ENCODE measurements at places on chromosomes 5 and 9.

GRCh38 chr5:135433681-135434426 lies 13.3 kb downstream of the DCANP1 start:
- DNase-seq = no peak

DNA sequence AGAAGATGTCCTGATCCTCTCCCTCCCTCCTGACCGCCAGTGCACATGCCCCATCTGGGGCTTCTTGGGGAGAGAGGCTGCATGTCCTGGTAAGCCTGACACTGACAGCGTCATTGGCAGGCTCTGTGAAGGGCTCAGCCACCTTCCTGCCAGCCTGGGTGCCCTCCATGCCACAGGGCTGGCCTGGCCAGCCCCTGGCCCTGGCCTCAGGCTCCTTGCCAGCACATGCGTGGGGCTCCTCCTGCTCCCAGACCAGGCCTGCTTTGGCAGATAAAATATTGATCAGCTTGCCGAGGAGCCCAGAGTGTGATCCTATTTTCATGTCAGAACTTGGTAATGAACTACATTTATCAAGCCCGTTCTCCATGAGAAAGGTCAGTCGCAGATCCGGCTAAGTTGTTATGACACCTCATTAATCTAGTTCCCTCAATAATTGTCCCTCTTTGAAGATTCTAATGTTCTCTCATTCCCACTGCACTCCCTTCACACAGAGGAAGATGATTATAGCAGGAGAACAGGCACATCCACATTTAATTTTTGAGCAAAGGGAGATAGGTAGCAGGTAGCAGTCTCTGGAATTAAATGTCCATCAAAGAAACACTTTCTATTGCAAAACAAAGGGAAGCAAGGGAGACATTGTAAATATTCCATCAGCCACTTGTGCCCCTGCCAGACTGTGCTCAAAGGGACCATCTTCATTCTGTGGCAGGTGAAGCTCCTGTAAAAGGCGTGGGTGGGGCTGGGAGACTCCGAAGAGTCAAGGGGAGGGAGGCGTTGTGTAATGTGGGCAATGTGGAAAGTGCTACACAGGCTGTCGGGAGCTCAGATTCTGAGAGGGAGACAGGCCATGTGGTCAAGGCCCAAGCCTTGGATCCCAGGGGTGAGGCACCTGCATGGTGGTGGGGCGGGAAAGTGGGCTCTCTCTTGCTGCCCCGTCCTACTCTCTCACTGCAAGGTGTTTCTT lies 272.0 kb downstream of the HSPA4 start:
- no peak for DNase-seq

GRCh38 chr9:101736717-101737116 lies 1.7 kb downstream of the GRIN3A start:
- no peak for DNase-seq

DNA sequence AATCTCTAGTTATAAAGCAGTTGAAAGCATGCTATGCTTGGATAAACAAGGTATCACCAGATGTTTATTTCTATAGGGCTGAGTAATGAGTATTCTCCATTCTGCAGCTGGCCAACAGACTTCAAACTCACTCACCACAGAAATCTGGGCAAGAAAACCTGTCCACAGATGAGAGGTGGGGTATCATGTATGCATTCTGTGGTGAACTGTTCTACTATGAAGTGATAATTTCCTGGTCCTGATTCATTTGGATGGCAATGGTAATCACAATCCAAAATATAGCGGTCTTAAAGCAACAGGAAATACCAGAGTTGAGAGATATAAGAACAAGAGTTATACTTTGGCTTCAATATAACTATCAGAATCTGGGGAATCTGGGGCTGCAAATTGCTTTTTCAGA lies 65.9 kb upstream of the EFNA5 start:
- no peak for DNase-seq

- DNase-seq = no peak
Measured at GRCh38 chr5:178371362-178372111, 138.9 kb upstream of the PHYKPL start.

DNA sequence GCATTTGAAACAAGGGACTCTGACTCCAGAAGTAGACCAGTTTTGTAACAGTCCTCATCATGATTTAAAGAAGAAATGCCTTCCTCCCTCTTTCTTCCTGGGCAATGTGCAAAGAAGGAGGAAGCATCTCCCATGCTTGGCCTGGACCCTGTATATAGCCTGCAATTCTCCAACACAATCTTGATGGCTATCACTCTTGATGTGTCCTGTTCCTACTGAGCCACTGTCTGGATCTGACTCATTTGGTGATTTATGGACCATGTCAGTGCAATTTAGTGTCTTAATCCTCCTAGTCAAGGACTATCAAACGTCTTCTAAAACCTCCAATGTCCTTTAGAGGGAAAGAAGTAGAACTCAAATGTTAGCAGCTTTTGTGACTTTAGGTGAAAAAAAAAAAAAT lies 697.3 kb downstream of the TLR4 start:
- no peak for DNase-seq

GRCh38 chr9:12798066-12798770 lies 23.4 kb downstream of the LURAP1L start:
- no peak for DNase-seq

- DNase-seq = no peak
Measured at GRCh38 chr5:36177715-36178523, 26.0 kb downstream of the SKP2 start.

DNA sequence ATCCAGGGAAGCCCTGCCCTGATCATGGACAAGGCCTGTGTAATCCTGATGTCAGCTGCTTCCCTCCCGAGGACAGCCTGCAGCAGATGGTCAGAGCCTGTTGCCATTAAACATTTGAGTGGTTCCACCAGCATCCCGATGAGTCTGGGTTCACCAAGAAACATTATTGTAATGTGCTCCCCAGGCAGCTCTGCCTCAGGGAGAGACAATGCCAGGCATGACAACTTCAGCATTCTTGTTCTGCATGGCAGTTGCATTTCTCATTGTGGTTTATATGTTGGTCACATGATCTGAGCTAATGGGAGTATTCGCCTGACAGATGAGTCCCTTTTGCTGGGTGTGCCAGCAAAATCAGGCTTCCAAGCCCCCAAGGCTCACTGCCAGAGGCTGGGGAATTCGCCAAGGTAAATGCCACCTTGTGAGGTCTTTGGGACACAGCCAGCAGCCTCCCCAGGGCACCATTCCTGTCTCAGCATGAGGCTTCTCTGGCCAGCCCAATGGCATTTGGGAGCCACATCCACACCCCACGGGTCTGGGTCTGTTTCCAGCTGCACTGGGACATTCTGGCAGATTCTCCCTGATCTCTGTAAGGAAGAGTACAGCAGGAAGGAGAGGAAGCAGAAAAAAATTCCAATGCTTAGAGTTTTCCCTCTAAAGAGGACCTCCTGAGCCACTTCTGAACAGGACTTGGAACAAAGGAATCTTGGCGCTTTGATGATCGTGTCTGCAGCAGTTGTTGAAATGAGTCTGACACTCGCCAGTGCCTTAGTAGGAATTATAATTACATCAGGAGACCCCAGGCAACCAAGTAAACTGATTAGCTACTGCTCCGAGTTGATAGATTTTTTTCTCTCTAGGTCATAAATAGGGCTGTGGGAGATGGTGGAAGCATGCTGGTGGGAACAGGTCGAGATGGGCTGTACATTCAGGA lies 18.7 kb downstream of the KCNIP1 start:
- no peak for DNase-seq

DNA sequence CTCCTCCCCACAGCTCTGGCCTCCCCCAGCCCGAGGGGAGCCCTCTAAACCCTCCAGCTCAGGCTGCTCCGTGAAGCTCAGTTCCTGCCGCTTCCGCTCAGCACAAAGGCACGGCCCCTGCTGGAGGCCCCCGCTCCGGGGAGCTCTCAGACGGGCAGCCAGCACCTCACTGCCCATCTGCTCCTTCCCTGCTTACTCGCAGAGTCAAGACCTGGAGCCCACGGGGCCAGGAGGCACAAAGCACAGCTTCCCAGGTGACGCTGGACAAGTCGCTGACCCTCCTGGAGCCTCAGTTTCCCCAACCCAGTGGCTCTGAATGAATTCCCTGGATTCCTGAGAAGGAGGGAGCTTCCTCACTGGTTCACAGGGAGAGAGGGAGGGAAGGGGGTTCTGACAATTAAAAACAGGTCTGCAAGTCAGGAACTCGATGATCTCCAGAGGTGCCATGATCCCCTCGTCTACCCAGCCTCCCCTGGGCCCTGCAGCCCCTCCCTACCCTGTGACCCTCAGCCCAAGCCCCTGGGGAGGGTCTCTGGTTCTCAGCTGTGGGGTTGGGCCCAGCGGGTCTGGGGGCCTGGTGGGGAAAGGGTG lies 36.2 kb downstream of the VAV2 start:
- DNase-seq = peak; percentile 64

DNA sequence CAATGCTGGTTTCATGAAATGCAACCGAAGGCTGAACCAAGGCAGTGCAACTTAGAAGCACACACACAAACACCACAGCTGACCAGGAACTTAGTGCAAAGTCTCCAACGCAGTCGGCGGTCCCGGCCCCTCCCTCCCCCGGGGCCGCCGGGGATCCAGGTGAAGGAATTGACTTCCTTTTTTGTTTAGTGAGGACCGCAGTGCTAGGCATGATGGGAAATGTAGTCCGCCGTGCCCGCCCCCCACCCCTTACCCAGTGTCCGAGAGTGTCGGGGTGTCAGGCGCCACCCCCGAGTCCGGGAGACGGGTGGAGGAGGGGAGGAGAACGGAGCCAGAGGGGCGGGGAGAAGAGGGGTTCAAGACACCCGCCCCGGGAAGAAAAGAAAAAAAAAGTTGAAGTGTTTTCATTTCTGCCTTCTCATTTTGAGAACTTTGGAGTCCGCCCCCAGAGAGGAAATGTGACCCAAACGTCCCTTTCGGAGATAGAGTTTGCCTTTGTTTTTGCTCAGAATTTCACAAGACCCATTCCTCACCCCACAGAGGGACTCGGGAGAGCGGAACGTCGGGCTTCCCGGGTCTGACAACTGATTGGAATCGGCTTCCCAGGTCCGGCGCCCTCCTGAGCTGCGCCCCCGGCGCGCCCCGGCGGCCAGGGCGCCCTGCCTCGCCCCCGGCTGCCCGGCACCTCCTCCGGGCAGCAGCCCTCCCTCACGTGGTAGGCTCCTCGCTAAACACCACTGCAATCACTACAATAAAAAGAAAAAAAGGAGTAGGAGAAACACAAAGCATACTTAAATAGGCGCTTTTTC lies 2.0 kb downstream of the IER5L start:
- peak; percentile 76 for DNase-seq

DNA sequence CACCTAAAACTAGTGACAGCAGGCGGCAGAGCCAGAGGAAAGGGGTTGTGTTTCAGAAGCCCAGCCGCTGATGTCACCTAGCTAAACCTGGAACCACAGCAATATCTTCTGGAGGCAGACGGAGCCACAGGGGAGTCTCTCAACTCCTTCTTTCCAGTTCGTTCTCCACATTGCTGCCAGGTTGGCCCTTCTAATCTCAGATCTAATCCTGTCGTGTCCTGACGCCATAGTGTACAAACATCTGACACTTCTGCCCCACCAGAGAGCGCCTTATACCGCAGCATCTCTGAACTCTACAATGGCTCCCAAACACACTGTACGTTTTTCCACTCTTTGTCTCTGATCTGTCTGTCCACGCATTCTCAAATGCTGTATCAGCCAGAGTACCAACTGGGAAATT lies 240.0 kb downstream of the SMARCA2 start:
- no peak for DNase-seq

- no peak for DNase-seq
Measured at GRCh38 chr9:113609562-113610318, 146.2 kb downstream of the RGS3 start.

DNA sequence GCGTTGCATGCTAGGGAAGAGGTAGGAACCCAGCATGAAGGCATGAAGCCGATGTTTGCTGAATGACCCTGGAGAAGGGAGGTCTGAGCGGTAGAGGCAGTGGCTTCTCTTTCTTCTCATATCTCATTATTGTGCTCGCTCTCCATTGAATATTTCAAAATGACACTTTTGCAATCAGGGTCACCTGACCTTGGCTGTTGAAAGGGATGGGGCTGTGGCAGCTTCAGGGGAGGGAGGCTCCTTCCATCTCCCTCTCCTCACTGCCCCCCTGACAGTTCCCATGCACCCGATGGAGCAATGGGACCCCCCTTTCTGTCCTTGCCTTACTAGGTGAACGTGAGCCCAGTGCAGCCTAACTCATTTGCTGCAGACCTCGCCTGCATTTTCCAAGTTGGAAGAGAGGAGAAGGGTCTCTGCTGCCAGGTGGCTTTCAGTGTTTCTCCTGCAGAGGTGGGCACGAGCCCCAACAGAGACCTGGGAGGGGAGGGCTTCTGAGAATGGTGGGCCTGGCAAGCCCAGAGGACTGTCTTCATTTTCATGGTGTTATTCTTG lies 17.9 kb downstream of the STC2 start:
- DNase-seq = no peak

DNA sequence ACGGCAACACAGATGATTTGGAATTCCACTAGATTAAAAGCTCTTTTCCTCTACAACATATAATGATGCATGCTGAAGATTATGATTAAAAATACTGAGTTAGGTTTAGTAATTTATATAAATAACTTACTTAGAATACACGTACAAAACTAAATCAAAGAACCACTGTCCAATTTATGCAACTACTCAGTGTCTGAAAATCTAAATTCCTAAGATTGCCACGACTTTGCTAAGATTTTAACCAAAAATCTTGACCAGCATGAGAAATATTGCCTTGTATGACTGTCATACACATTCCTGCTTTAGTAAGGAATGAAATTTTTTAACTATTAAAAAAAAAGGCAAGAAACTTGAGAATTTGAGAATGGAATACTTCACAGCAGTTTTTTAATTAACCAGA lies 292.4 kb downstream of the ZNF608 start:
- DNase-seq = no peak

DNA sequence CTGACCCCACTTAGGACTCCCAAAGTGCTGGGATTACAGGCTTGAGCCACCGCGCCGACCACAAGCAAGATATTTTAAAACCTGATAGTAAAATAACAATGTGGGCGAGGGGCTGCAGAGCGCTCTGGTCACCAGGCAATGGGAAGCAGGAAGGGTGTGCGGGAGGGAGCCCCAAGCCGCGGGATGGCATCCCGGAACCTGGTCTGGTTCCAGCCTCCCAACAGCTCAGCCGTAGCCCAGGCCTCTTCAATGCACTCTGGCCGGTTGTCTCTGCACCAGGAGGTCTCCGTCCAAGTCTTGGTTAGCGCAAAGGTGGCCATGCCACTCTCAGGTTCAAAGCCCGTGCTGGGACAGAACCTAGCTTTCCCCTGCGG lies 694 bp upstream of the UAP1L1 start:
- no peak for DNase-seq
